Occipital lobe (tissue), 3 donors: ENCODE measurements at places on chromosomes 3 and 15. TPM values are rescaled to one million over a fixed set of nuclear protein-coding genes. Genes with fewer than 3 reads are reported as not detected.

SEMA3G gene
- 3.0 TPM for total RNA-seq

PARL gene
- 26.8 TPM for total RNA-seq

TNFAIP8L3 gene
- 1.9 TPM for total RNA-seq

ITIH1 gene
- total RNA-seq = 0.94 TPM

LRRN1 gene
- 21.4 TPM for total RNA-seq

CCR1 gene
- total RNA-seq = 1.7 TPM

C3orf22 gene
- total RNA-seq = not detected

COL6A5 gene
- total RNA-seq = under 0.01 TPM

ALDH1L1 gene
- 2.7 TPM for total RNA-seq

UBA7 gene
- total RNA-seq = 3.4 TPM

KLF13 gene
- 47.9 TPM for total RNA-seq

XIRP1 gene
- total RNA-seq = not detected

RPN1 gene
- 181 TPM for total RNA-seq

ARRDC4 gene
- 55.1 TPM for total RNA-seq

CEP19 gene
- total RNA-seq = 8.0 TPM

MINAR1 gene
- total RNA-seq = 3.6 TPM

BCHE gene
- total RNA-seq = 15.1 TPM

ZDHHC23 gene
- 12.2 TPM for total RNA-seq

CYP19A1 gene
- total RNA-seq = 0.94 TPM

PDCD7 gene
- total RNA-seq = 19.7 TPM

VEPH1 gene
- total RNA-seq = 9.2 TPM

RTP2 gene
- not detected for total RNA-seq

INSYN1 gene
- total RNA-seq = 30.1 TPM

TIMP4 gene
- total RNA-seq = 2.5 TPM

TM6SF1 gene
- total RNA-seq = 20.1 TPM

FGF7 gene
- 0.31 TPM for total RNA-seq

SGO1 gene
- total RNA-seq = 1.7 TPM

PARP14 gene
- 11.2 TPM for total RNA-seq

BSN gene
- total RNA-seq = 7.3 TPM

FEZF2 gene
- 15.0 TPM for total RNA-seq

DUOXA1 gene
- total RNA-seq = 0.31 TPM

MUC13 gene
- total RNA-seq = not detected

CFAP91 gene
- total RNA-seq = 6.4 TPM

PLA2G4D gene
- total RNA-seq = not detected

U2SURP gene
- total RNA-seq = 160 TPM

HIGD2B gene
- 0.47 TPM for total RNA-seq

ITPKA gene
- total RNA-seq = 0.31 TPM

SAMMSON gene
- total RNA-seq = 0.47 TPM

SYNPR gene
- 56.5 TPM for total RNA-seq
